ENCODE measurements at places on chromosomes 7 and 10.

DNA sequence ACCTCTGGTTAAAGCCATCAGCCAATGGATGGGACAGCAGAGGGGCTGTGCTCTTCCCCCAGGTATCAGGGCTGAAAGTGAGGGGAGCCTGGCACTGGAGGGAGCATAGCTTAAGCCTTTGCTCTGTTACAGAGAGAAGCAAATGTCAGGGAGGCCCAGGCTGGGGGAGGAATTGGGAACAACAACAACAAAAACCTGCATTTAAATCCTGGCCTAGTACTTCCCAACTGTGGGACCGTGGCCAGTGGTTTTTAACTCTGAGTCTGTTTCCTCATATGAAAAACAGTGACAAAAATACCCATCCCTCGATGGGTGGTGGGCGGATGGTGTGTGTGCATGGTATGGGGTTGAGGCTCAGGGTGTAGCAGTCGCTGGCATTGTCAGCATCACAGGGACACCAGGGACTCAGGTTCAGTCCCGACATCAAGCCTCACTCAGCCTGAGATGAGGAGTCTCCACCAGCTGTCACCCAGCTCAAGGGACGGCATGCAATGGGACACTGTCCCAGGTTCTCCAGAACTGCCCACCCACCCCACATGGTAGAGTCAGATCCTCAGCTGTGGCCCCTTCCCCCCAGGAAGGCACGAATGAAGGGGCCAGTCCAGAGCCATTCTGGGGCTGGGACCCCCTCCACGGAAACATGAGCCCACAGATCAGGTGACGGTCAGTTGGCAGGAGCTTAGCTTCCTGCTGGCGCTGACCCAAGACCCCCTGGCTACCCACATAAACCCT lies 74.5 kb downstream of the AFAP1L2 start:
- no peak for DNase-seq

DNA sequence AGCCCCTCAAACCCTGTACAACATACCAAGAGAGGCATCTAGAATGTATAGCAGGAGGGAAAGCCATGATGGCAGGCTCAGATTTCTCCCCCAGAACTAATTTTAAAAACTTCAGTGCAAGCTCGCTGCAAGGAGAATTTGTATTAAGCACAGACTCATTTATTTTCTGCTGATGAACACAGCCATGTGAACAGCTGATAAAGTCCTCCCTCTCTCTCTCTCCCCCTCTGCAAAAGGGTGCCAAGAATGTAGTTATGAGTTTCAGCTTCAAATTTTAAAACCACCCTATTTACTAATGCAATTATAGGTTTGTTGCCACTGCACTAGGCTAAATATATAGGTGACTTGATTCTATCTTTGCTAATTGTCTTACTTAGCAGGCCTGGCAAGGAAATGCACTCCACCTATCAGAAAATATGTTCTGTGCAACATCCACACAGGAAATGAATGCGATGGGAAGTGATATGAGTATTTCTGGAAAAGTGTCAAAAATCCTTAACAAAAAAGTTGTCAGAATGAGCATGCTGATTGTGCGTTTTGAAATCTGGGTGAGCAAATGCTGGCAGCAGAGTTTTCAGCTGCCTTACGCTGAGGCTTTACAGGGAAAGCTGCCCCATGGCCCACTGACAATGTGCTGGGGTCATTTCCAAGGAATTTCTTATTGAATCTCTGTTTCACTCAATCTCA lies 43.4 kb upstream of the GHITM start:
- DNase-seq = no peak

DNA sequence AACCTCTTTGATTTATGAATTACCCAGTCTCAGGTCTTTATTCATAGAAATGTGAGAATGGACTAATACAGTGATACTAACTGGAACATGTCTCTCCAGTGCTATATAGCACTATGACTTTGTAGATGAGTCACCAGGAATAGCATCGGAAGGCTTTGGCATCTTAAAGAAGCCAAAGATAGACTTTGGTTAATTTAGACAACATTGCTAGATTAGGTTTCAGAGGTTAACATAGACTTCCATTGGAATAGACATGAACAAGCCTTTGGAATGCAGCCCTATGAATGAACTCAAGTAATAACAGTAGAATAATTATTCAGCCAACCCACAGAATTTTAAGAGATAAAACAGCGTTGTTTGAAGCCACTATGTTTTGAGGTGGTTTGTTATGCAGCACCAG lies 169.2 kb downstream of the HGF start:
- DNase-seq = no peak

DNA sequence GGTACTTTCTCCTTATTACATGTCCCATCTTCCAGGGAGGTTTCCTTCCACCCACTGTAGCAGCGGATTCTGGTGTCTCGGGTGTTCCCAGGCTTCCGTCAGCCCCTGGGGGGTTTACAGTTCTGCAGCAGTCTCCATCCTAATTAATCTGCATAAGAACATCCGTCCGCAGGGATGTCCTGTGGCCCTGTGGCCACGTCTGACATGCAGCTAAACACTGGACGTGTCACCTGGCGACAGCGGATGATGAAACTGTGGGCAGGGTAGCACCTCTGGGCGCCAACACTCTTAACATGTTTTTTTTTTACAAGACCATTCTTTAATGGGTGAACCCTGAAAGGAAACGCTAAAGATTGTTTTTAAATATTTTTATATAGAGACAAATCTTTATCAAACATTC lies 58.2 kb downstream of the DIP2C start:
- DNase-seq = no peak

GRCh38 chr10:14698111-14698828 lies 76.4 kb downstream of the FAM107B start:
- DNase-seq = no peak

DNA sequence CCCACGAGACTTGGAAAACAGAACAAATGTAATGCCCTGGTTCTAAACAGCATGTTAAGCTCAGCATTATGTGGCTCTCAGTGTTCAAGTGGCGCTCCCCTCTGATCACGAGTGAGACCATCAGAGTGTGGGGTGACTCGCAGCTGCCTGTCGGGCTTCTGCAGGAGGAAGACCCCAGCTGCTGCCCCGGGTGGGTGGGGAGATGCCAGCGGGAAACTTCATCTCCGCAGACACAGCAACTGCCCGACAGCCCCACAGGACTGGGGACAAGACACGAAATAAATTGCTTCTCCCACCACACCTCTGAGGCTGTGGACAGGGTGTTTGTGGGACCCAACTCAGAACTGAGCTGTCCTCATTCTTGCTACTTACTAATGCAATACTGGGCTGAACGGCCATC lies 126.3 kb upstream of the KIF5B start:
- no peak for DNase-seq

DNA sequence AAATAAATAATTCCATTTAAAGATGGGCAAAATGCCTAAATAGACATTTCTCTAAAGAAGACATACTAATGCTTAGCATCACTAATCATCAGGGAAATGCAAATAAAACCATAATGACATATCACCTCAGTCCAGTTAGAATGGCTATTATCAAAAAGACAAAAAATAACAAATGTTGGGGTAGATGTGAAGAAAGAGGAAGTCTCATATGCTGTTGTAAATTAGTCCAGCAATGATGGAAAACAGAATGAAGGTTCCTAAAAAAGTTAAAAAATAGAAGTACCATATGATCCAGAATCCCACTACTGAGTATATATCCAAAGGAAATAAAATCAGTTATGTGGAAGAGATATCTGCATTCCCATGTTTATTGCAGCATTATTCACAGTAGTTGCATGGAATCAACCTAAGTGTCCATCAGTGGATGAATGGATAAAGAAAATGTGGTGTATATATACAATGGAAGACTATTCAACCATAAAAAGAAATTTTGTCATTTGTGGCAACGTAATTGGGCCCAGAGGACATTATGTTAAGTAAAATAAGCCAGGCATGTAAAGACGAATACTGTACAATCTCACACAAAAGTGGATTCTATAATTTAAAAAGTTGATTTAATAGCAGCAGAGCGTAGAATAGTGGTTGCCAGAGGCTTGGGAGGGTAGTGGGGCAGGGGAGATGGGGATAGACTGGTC lies 52.0 kb downstream of the TCAF1 start:
- DNase-seq = no peak

Data from natural killer cell (primary cell).